Dermis blood vessel endothelial cell (primary cell): ENCODE measurements at places on chromosomes 7 and 10. TPM values are rescaled to one million over a fixed set of nuclear protein-coding genes. Genes with fewer than 3 reads are reported as not detected.

The SPDYE11 gene
- total RNA-seq: not detected in 2 replicates

The ZNF365 gene
- under 0.01 TPM in 1 of 2 replicates, not detected in the other for total RNA-seq

The HGF gene
- total RNA-seq: 3.4 and 8.8 TPM in 2 replicates

The CRHR2 gene
- total RNA-seq: not detected in 2 replicates

The ANKRD30A gene
- not detected in 2 replicates for total RNA-seq

The CRTAC1 gene
- 0.51 and 1.3 TPM in 2 replicates for total RNA-seq

The NPY gene
- total RNA-seq: not detected in 2 replicates

The GOLGA7B gene
- under 0.01 and 0.05 TPM in 2 replicates for total RNA-seq

The GPNMB gene
- total RNA-seq: 0.65 and 0.68 TPM in 2 replicates

The ZNF425 gene
- 3.5 and 3.9 TPM in 2 replicates for total RNA-seq

The RADIL gene
- total RNA-seq: 3.9 and 4.1 TPM in 2 replicates

The GALNT17 gene
- not detected in 2 replicates for total RNA-seq

The PAX4 gene
- 0.09 TPM in 1 of 2 replicates, not detected in the other for total RNA-seq

The ADRA2A gene
- total RNA-seq: 0.05 TPM in 1 of 2 replicates, not detected in the other

The CLCN1 gene
- not detected in 2 replicates for total RNA-seq

The TMEM176B gene
- not detected in 2 replicates for total RNA-seq

The SLC35B4 gene
- total RNA-seq: 14.5 and 19.5 TPM in 2 replicates

The ZDHHC6 gene
- total RNA-seq: 28.4 and 36.6 TPM in 2 replicates

The PNLIPRP2 gene
- not detected in 2 replicates for total RNA-seq

The PURB gene
- total RNA-seq: 18.5 and 30.9 TPM in 2 replicates

The BLNK gene
- not detected in 2 replicates for total RNA-seq

The GIGYF1 gene
- 18.0 and 20.8 TPM in 2 replicates for total RNA-seq

The PRR15 gene
- 0.17 and 0.19 TPM in 2 replicates for total RNA-seq

The C10orf90 gene
- total RNA-seq: not detected in 2 replicates

The RAPGEF5 gene
- total RNA-seq: 176 and 269 TPM in 2 replicates

The CNTNAP2 gene
- total RNA-seq: 0.23 TPM in 1 of 2 replicates, not detected in the other

The SPDYE5 gene
- total RNA-seq: not detected in 2 replicates

The CYP2C19 gene
- total RNA-seq: not detected in 2 replicates

The TBC1D12 gene
- total RNA-seq: 20.5 and 28.4 TPM in 2 replicates

The VPS37D gene
- 2.5 and 5.4 TPM in 2 replicates for total RNA-seq

The PNLIPRP3 gene
- under 0.01 TPM in 1 of 2 replicates, not detected in the other for total RNA-seq
